ENCODE measurements at places on chromosomes 1 and 21. TPM values are rescaled to one million over a fixed set of nuclear protein-coding genes. Genes with fewer than 3 reads are reported as not detected.

CHI3L1 gene
- total RNA-seq: under 0.01 TPM

- peak; percentile 97 for DNase-seq
Observed at GRCh38 chr1:109793486-109794318, 30.0 kb upstream of the EPS8L3 start.

GRCh38 chr1:180365039-180365438 lies 135.0 kb downstream of the LHX4 start:
- peak; percentile 24 for DNase-seq

GRCh38 chr1:8562881-8563865 lies 245.3 kb downstream of the SLC45A1 start:
- DNase-seq: no peak

GRCh38 chr1:212943393-212943710 lies 7.0 kb upstream of the VASH2 start:
- no peak for DNase-seq

- no peak for DNase-seq
Observed at GRCh38 chr1:62433861-62434617, 2.8 kb upstream of the USP1 start.

DNA sequence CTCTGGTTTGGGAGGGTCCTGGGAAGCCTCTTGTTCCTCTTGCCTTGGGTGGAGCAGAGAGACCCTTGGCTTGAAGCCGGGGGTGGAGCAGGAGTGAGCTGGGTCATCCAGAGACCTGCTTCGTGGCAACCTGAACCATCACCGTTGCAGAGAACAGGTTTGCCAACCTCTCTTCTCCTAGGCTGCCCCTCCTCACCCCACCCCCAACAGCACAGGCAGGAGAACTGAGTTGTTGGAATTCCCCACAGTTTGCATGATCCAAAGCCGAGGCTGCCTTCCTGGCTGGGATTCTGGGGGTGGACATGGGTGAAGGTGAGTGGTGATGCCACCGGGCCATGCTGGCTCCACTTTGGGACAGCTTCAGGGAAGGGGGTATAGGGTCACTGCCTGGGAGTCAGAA lies 2.2 kb downstream of the WNT4 start:
- DNase-seq: no peak

TENT5C gene
- total RNA-seq: 1.9 TPM

RNU1-3 gene
- under 0.01 TPM for total RNA-seq

DNA sequence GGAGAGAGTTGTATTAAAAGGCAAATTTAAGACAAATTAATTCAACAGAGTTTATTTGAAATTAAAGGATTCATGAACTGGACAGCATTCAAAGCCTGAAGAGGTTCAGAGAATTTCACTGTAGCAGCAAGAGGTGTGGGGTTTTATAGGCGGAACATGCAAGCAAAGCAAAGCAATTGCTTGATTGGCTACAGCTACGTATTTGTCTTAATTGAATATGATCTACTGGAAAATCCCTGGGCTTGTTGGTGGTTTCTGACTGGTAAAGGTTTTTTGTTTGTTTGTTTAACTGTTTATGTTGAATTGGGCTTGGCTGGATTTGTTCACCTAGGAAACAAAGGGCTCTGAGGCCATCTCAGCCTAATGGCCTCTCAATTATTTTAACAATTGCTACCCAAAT lies 61.5 kb downstream of the KCNK1 start:
- DNase-seq: no peak

DNA sequence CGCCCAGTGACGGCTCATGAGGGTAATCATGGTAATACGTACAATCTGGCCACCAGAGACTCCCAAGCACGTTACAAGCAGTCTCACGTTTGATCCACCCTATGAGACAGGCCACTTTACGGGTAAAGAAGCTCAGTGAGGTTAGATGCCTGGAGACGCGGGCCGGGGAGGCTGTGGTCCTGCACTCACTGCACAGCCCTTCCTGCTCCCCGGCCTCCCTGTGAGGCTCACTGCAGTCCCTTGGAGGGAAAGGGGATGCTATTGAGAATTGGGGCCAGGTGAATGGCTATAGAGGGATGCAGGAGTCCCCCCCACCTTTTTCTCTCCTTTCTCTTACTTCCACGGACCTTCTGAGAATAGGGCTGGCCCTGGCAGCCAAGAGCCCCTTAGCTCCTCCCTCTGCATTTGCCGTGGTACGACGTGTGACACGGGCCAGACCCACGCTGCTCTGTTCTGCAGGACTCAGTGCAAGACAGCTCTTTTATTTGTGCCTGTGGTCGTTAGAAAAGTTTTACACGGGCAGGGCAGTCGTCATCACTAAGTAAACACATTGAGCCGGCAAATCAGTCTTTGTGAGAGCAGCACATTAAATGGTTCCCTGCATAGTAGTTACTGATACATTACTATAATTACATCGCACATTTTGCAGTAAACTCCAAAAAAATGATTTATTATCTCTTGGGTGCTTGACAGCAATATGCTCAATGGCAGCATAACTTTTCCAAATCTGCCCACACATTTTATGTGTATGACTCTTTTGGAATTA lies 18.8 kb downstream of the KIF26B start:
- DNase-seq: no peak

DNA sequence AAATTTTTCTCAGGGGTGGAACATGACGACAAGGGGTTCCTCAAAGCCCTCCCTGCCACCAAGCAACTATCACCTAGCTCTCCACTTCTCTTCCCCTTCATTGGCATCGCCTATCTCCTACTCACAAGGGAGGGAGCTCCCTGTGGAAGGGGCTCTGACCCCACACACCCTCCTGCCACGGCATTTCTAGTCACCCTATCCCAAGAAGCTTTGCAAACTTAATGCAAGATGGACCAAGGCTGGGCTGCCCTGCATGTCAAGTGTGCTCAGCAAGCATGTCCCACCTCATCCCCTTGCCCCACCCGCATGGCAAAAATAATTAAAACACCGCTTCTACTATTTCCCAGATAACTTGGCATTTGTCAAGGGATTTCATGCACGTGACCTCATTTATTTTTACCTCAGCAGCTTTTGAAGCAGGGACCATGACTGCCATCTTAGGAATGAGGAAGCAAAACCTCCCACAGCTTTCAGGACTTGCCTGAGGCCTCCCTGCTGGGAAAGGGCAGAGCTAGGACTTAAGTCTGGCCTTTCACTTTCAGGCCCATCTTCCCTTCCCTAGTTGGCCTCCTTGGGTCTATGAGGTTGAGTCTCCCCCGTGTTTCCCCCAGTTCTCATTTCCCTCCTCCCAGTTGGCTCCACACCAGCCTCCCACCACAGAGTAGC lies 161.3 kb downstream of the TSEN15 start:
- DNase-seq: no peak

CD52 gene
- total RNA-seq: not detected

GRCh38 chr1:78408192-78408591 lies 82.6 kb upstream of the PTGFR start:
- no peak for DNase-seq

GRCh38 chr1:65420590-65421350 lies at the start of the genes LEPR and LEPROT:
Gene LEPR (plus strand): TSS chr1:65420668. CDS start chr1:65565566, 144,898 bp downstream.
Gene LEPROT (plus strand): TSS chr1:65420668. CDS start chr1:65420725, 57 bp downstream.
- DNase-seq: no peak

- no peak for DNase-seq
Observed at GRCh38 chr1:91026320-91026719, 4.5 kb upstream of the ZNF644 start.

ACTA1 gene
- total RNA-seq: under 0.01 TPM

ATAD3C gene
- total RNA-seq: 0.89 TPM

- DNase-seq: no peak
Observed at GRCh38 chr1:159791031-159791430, 10.3 kb downstream of the DUSP23 start.

ANKRD35 gene
- under 0.01 TPM for total RNA-seq

DNA sequence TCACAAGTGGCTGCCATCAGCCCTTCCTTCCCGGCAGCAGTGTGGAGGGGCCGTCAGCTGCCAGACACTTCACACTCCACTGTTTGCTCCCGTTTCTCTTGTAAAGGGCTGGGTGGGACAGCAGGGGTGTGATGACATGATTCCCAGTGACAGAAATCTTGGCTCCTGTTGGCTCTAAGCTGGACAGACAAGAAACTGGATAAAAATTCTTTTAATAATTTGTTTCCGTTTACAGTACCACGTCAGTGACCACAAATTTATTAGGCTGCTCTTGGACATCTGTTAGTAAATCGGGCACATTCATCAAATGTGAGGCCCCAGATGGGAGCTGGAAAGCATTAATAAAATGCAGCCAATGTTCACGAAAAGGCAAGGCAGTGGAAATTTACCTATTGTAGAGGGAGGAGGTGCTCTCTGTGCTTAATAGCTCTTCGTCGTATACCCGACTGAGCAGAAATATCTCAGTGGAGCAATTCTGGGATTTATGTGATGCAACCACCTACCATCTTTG lies 353.7 kb upstream of the GREM2 start:
- no peak for DNase-seq

- DNase-seq: no peak
Observed at GRCh38 chr1:19130468-19130867, 79.6 kb downstream of the UBR4 start.
